ENCODE measurements at places on chromosomes 5 and 9.
A peak's percentile ranks its signal among the peaks of the same experiment; 100 is the strongest.

DNA sequence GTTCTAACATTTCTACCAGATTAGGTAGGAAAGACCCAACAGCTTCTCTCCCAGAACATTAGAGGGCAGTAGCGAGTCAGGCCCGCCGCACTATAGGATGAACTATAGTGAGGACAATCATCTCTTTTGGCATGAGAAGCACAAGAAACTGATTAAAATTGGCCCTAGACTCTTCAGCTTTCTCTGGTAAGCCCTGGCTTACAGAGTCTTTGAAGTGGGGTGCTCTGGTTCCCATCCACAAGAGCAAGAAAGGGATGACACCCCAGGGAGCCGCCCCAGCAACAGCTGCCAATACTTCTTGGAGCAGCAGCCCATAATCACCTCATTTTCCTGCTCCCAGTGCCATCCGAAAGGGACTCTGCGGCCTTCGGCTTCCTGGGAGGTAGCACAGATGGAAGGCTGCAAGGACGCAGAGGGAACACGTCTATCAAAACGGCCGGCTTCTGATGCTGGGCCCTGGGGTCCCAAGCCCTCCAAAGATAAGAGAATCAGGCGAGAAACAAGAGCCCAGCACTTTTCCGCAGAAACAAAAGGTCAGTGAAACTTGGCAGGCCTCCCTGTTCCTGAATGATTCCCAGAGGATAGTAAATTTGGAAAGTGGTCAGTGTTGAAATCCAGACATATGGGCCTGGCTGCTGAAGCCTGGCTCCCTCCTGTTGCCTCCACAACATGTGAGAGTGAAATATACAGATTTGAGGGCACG is 69.3 kb downstream of the HSD17B3 start:
- DNase-seq: no peak

DNA sequence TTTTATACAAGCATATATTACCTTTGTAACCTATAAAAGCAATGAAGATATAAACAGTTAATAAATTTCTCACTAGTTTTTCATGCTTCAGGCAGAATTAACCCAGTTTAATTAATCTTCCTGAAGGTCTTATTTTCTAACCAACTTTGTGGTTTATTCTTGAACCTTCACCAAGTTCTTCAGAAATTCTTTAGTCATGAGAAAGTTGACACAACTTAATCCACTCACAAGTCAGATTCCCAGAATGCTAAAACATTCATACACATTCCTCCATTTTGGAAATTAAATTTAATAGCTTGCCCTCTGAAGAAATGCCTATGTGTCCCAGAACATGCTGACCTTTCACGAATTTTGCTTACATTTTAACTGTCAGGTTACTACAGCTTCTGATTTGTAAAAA is 105.4 kb upstream of the PAM start:
- DNase-seq: no peak

DNA sequence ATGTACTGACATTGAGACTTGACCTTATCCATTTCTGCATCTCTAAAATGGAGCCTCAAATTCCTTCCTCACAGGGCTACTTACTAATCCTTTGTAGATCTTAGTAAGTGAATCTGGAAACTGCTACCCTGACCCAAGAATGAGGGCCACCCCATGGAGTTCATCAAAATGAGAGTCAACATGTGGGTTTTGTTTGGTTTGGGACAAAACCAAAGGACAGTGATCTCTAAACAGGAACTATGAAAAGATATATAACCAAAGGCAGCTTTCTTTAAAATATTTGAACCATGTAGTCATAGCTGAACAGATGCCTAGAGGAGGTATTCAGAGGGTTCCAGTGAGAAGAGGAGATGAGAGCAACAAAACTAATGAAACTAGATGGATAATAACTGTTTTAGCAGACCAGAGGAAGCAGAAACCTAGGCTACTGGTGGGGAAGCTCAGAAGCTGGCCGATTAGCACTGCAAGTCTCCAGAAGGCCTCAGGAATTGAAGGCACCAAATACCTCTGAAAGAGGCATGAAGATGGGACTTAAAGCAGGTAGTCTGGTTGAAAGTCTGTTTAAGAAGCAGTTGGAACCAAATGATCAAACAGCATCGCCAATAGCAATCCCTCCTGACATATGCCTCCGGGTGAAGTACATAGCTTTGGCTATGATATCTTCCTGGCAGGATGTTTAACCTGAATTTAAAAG is 45.8 kb downstream of the THOC3 start:
- no peak for DNase-seq

- no peak for DNase-seq
Measured at GRCh38 chr9:77952635-77953328, 78.8 kb downstream of the GNAQ start.

DNA sequence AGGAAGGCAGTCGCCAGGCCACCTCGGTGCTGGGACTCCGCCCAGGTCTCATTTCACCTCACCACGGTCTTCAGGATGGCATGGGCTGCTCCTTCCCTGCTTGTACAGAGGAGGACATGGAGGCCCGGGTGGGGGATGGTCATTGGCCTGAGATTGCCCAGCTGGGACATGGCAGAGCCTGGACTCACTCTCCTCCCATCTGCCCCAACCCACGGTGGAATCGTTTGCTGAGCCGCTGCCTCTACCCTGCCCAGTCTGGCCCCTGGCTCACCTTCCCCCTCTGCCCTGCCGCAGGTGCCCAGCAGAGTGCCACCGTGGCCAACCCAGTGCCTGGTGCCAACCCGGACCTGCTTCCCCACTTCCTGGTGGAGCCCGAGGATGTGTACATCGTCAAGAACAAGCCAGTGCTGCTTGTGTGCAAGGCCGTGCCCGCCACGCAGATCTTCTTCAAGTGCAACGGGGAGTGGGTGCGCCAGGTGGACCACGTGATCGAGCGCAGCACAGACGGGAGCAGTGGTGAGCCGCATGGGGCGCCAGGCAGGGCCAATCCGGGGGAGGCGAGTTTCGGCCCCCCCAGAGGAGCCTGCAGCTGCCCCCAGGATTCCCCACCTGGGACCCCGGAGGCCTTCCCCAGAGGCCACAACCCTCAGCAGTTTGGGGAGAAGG is 36.7 kb downstream of the HK3 start:
- DNase-seq: no peak

DNA sequence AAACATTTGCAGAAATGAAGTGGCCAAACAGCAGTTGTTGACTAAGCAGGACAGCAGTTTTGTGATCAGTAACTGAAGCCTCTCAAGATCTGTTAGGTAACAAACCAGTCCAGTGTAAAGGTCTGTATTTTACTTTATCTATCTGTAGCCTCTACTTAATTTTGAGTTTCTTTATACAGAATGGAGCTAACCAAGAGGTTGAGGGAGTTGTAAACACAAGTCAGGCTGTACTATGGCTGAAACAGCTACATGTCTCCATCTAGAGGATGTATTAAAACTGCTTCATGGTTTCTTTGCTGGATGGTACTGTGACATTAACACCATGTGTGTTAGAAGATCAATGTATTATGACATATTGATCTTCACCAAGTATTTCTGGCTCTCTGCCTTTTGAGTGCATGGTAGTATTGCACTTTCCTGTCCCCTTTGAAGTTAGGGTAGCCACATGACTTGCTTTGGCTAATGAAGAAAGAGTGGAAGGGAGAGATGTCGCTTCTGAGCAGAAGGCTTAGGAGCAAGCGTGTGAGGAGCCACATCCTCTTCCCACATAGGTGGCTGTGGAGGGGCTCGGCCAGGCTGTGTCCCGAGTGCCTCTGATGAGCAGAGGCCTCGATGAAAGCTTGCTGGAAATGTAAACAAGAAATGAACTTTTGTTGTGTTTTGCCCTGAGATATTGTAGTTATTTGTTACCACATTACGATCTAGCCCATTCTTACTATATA is 105.6 kb upstream of the PCA3 start:
- peak; percentile 7 for DNase-seq

- DNase-seq: no peak
Measured at GRCh38 chr5:105508519-105508918, 1945.9 kb upstream of the NUDT12 start.

DNA sequence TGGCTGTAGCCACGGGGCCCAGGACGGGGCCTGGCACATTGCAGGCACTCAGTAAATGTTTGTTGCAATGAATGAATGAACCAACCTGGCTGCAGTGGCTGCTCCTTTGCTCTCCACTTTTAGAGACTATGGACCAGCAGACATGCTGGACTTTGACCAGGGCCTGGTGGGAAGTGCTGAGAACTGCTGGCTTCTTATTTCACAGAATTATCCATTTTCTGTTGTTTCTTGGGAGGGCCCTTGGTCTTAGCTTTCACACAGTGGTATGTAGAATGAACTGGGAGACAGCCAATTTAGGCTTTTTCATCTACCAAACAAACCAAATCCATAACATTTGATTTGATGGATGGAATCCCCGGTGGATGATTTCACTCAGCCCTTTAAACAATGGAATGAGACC is 78.0 kb upstream of the LHFPL2 start:
- no peak for DNase-seq

- no peak for DNase-seq
Measured at GRCh38 chr5:173733831-173734501, 117.5 kb upstream of the BOD1 start.

GRCh38 chr9:135614821-135615665 is 24.3 kb downstream of the GLT6D1 start:
- DNase-seq: no peak

GRCh38 chr5:133706506-133707430 is 94.4 kb upstream of the FSTL4 start:
- no peak for DNase-seq

- DNase-seq: no peak
Measured at GRCh38 chr5:159978358-159978757, 30.6 kb upstream of the TTC1 start.

- no peak for DNase-seq
Measured at GRCh38 chr5:158163451-158164295, 304.7 kb upstream of the CLINT1 start.

GRCh38 chr5:37208883-37209797 is 40.0 kb downstream of the CPLANE1 start:
- DNase-seq: no peak

DNA sequence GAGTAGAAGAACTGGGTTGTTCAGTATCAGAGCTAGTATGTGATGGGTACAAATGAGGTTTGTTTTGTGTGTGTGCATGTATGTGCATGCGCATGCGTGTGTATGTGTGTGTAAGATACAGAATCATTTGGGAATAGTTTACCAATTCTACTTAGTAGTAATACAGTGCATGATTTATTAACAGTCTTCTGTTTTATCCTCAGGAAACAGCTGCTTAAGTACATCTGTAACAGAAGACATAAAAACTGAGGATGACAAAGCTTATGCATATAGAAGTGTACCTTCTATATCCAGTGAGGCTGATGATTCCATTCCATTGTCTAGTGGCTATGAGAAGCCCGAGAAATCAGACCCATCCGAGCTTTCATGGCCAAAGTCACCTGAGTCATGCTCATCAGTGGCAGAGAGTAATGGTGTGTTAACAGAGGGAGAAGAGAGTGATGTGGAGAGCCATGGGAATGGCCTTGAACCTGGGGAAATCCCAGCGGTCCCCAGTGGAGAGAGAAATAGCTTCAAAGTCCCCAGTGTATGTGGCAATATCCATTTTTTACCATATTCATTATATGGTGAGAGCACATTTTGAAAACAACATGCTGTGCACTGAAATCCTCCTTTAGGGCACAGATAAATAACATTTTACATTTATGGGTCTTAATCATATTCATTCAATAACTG is 228.5 kb downstream of the KDM4C start:
- DNase-seq: no peak

DNA sequence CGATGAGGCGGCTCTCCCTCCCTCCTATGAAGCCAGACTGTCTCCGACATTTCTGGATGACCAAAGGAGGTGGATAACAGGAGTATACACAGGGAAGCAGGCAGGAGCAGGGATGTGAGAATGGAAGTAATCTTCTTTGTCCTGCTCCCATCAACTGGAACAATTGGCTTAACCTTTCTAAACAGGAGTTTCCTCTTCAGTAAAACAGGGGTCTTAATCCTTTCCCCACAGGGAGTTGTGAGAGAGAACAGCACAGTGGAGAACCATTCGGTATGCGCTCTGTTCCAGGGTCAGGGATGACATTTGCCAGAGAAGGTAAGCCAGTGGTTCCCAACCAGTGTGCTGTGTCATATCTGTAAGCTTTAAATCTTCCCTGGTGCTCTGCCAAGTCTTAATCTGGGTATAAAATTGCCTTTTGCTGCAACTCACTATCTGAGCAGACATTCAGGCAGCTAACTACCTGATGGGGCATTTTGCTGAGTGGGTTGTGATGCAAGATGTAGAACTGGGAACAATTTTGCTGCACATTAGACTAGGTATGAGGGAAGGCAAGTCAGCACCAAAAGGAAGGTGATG is 294.8 kb upstream of the KIF2A start:
- no peak for DNase-seq

DNA sequence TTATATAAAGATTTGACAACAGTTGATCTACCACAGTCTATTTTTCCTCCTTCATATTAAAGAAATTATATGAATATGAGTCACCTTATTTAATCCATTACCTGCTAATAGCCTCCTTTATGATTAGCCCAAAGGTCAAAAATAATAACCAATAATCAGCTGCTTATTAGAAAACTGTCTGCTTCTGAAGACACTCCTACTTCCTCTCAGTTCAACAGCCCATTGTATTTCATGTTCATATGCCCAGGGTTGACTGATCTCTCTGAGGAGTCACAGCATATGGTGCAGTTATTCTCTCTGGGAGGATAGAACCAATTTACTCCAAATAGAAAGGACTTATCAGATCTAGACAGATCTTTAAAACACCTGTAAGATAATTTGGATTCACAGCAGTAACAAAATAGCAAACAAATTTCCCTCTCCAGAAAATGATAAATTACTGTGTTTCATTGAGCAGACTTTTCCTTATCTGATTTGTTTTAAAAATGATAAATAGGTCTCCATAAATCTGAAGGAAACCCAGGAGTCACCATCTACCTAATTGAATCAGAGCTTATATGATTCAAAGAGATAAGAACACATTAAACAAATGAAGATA is 180.4 kb upstream of the ITGA1 start:
- no peak for DNase-seq
